Amygdala (tissue), 56 donors: ENCODE measurements at places on chromosomes 16 and 17.

- DNase-seq, result no peak
Observed at GRCh38 chr17:40556884-40557414, 8.3 kb downstream of the CCR7 start.

DNA sequence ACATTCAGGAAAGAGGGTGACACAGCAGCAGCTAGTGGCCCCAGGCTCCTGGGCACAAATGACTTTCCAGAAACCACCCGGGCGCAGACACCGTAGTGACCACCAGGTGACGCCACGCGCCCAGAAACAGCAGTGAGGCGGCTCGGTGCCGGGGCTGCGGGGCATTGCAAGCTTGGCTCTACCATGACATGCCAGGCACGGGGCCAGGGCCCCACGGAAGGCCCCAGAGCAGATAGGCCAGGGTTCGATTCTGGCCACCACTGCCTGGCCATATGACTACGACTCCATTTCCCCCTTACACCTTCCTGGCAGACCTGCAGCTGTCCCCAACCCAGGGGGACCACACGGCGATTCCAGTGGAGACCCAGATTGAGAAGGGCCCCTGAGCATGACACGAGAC is 6.7 kb downstream of the RHBDF1 start:
- peak; percentile 87 for DNase-seq

DNA sequence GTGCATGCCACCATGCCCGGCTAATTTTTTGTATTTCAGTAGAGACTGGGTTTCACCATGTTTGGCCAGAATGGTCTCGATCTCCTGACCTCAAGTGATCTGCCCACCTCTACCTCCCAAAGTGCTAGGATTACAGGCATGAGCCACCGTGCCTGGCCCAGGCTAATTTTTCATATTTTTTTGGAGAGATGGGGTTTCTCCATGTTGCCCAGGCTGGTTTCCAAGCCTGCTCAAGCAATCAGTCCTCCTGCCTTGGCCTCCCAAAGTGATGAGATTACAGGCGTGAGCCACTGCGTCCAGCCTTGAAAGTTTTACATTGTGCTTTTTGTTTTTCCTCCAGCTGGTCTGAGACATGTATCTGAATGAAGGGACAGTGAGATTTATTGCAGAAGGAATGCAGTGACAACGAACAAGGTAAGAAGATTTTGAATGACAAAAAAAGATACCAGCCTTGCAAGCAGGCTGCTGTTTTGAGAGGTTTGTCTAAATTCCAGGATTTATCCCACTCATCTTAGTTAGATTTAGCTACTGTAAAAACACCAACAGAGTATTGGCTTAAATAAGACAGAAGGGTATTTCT is 3.4 kb upstream of the ENGASE start:
- DNase-seq, result no peak

- DNase-seq, result no peak
Observed at GRCh38 chr16:76656994-76657393, 379.8 kb downstream of the CNTNAP4 start.
